ENCODE measurements at places on chromosomes 1 and 21. TPM values are rescaled to one million over a fixed set of nuclear protein-coding genes. Genes with fewer than 3 reads are reported as not detected.

The TLR5 gene
- 4.2 TPM for total RNA-seq

The GNB1 gene
- total RNA-seq: 297 TPM

The S100A9 gene
- total RNA-seq: 1,065 TPM

The CHRM3 gene
- 2.4 TPM for total RNA-seq

The OR2M3 gene
- not detected for total RNA-seq

The FCRL5 gene
- not detected for total RNA-seq

The PLXNA2 gene
- 80.1 TPM for total RNA-seq

The DPM3 gene
- total RNA-seq: 75.3 TPM

The SPRR1B gene
- 274 TPM for total RNA-seq

The SEMA4A gene
- total RNA-seq: 12.9 TPM
